CD4-positive, alpha-beta T cell treated with Interferon gamma for 1 hour (primary cell): ENCODE measurements at places on chromosomes 16 and 17.
A peak's percentile ranks its signal among the peaks of the same experiment; 100 is the strongest.

DNA sequence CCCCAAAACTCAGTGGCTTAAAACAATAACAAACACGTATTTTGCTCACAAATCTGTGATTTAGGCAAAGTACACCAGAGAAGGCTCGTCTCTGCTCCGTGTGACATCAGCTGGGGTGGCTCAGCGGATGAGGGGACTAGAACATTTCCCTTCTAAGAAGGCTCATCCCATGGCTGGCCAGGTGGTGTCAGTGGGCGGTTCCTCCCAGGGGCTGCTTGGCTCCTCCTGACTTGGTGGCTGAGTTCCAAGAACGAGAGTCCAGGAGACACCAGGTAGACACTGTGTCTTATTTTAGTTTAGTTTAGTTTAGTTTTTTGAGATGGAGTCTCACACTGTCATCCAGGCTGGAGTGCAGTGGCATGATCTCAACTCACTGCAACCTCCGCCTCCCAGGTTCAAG is 5.6 kb upstream of the CHMP6 start:
- no peak for DNase-seq

GRCh38 chr17:52027081-52027480 is 131.4 kb downstream of the CA10 start:
- no peak for DNase-seq

DNA sequence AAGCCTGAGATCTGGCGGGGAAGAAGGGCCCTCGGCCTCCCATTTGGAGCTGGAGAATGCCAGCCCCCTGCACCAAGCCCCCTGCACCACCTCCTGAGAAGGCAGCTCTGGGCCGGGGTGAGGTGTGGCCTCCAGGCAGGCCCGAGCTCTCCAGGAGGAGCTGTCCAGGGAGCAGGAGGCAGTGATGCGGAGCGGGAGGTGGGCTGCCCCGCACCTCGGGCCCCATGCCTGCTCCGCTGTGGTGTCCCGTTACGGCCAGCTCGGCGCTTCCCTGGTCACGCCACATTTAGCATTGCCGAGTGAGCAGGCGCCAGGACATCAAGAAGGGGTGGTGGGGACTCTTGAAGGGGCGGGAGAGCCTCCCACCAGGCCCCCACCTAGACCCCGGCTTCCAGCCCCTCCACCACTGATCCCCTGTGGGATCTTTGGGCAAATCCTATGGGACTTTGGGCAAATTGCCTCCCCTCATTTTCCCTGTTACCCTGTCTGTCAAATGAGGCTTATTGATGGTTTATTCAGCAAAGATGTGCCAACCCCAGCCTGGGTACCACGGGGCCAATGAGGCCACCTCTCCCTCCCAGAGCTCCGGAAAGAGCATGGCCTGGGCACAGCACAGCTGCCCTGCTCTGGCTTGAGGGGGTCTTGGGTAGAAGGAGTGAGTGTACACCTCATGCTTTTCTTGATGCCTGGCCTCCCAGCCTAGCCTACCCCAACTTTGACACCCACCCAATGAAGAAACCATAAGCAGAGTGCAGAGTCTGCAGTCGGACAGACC is 15.3 kb downstream of the FOXN1 start:
- no peak for DNase-seq

- no peak for DNase-seq
These were observed 88.5 kb downstream of the ZFHX3 start for GRCh38 chr16:72959301-72959996.

- DNase-seq: no peak
These were observed 99.8 kb downstream of the NLK start for GRCh38 chr17:28142305-28142704.

GRCh38 chr16:35792516-35793285 is 2333.3 kb downstream of the TP53TG3F start:
- no peak for DNase-seq

- no peak for DNase-seq
These were observed 20.1 kb upstream of the ALDH3A1 start for GRCh38 chr17:19768046-19768782.

- no peak for DNase-seq
These were observed 21.5 kb upstream of the CCL5 start for GRCh38 chr17:35901631-35902175.

- DNase-seq: no peak
These were observed 19.5 kb downstream of the PMM2 start for GRCh38 chr16:8816967-8817655.

DNA sequence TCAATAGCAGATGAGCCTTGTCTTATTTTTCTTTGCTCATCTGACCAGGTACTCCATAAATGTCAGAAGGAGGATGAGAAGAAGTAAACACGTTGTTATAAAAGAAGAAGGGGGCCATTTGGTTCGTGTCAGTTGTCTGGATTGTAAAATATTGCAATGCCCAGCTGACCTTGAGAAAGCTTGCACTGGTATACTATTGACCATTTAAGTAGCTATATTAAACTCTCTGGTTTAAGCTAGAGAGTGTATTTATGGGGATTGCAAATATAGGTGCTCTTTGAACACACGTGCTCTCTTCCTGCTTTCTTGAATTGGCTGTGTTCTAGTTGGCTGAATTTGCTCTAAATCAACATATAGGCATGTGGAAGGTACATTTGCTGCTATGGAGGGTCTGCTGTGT is 26.1 kb upstream of the CMTR2 start:
- no peak for DNase-seq

DNA sequence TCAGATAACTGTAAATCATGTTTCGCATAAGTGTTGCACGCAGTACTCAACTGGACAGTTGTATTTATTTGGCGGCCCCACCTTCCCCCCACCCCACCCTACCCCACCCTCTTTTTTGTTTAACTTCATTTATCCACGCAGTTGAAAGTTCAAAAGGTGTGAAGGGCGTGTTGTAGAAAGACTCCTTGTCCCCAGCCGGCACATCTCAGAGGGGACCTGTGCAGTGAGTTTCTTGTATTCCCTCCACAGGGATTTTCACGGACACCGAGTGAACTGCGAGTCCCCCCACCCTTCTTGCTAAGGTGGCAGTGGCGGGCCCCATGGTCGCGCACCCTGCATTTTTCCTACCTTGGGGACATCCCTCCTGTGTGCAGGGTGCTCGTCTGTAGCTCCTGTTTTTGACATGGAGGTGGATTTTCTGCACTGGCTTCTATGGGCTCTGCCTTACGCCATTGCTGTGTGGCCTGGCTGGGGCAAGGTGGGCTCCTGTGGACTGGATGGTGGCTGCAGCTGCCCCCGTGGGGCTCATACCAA is 36.2 kb downstream of the ADCY7 start:
- no peak for DNase-seq

GRCh38 chr16:54282202-54282927 is 4.2 kb downstream of the IRX3 start:
- no peak for DNase-seq

DNA sequence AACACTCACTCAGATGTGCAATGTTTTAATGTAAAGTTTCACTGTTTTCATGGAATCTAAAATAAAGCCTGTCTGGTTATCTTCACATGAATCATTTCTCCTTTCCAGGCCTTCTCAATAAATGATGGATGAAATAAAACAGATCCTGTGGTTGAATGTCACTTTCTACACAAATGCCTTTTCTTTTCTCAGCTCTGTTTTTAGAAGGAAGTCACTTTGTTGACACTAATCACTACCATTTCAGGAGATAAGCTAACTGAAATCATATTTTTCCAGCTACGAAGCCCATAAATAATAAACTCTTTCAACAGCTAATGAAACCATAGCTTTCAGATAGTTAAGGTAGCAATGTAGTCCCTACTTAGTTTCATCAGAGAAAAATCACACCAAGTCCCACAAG is 17.9 kb downstream of the NME2 start:
- DNase-seq: no peak

GRCh38 chr17:7478276-7479212 is 887 bp downstream of the ZBTB4 start:
- peak; percentile 82 for DNase-seq

- no peak for DNase-seq
These were observed 146.3 kb downstream of the TMEM132E start for GRCh38 chr17:34725725-34726124.

DNA sequence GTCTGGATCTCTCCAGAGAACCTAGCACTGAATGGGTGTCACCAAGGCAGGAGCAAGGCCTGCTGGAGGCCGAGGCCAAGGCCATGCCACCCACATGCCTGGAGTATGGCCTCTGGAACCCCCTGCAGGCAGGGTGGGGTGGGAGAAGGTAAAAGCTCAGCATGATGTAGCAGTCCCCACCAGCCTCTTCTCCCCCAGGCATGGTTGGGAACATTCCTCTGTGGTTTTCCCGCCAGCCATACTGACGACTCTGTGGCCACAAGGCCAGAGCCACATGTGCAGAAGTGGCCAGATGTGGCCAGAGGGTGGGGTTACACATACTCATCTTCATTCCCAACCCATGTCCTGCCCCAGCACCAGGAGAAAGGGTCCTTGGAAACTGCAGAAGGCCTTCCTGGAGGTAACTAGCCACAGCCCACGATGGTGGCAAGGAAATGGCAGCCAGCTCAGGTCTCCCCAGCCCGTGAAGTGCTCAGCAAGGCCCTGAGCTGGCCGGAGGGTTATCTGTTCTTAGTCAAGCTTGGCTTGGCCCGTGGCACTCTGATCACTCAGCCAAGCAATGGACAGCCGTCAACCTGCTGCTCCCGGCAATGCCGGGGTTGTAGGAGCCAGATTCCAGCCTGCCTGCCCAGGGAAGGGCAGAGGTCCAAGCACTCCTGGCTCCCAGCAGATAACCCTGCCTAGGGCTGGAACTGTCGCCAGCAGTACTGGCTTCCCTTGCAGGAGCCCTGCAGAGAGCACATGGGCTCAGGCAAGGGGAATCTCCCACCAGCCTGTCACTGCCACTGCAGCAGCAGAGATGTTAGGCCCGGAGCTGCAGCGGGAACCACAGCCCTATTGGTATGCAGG is 26.1 kb downstream of the HDAC5 start:
- DNase-seq: no peak

DNA sequence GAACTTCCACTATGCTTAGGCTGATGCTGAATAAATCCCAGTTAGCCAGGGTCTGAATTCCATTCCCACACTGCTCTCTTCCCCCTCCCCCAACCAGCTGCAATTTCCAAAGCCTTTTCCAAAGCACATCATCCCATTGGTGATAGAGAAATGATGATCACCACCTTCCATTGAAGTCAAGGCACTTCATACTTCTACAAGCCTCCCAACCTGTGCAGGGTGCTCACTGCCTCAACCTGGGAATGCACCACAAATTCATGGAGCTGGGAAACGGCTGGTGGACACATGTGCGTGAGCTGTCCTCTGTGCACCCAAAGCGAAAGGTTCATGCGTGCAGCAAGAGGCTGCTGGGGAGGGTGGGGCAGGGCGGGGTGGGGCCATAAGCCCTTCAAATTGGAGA is 302.7 kb upstream of the IRX3 start:
- DNase-seq: no peak

DNA sequence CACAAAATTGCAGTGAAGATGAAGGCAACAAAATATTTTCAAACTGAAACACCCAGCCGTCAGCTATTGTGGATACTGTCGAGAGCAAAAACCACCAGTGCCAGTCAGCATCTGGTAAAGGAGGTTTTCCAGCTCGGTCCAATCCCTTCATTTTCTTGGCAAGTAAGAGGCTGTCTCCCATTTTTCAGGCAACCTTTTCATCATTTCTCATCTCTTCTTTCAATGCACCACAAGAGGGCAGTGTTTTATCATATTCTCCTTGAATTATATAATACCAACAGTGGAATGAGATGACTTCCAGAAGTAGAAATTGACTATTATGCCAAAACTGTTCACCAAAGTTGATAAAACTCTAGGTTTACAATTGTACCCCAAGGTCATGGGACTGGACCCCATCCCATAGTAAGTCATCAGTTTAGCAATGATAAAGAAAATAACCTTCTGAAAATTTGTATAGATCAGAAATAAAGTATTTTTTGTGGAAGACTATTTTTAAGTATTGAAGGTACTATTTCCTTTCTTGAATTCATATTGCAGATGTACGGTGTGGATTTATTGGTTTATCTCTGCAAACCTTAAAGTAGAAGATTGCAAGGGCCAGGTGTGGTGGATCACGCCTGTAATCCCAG is 16.8 kb downstream of the NQO1 start:
- no peak for DNase-seq

GRCh38 chr16:75703306-75703705 is 2.0 kb upstream of the DUXB start:
- no peak for DNase-seq

- DNase-seq: no peak
These were observed 593 bp downstream of the CDIPT start for GRCh38 chr16:29862383-29862883.

DNA sequence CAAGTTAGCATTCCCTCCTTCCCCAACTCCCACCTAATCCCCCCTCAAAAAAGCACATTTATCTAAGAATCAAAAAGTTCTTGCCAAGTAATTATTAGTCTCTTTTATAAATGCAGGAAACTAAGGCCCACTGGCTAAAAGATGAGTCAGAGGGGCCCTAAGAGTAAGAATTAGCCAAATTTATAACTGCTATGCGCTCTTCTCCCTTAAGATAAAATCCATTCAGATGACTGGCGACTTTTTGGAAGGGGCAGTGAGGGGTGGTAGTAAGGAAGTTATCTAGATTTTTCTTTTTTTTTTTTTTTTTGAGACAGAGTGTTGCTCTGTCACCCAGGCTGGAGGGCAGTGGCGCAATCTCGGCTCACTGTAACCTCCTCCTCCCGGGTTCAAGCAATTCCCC is 17.1 kb downstream of the ZNF652 start:
- no peak for DNase-seq

GRCh38 chr17:59668816-59669215 is 38.4 kb downstream of the PTRH2 start:
- DNase-seq: no peak

DNA sequence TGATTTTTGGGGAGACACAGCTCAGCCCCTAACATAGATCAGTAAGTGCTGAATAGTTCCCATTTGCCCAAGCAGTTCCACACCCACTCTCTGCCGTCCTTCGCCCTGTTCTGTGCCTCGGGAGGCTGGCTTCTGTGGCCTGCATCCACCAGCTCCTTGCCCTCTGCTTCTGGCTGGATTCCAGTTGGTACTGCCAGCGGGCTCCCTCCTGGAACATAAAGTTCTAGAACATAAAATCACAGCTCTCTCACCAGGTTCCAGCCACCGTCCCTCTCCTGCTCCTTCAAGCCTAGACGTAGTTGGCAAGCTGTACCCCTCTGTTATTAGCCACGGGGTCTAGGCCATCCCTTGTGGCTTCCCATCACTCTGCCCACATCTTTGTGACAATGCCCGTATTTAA is 3.9 kb upstream of the MRPS23 start:
- DNase-seq: no peak

GRCh38 chr16:86362155-86362849 is 148.0 kb upstream of the FOXF1 start:
- DNase-seq: no peak
